ENCODE measurements at places on chromosomes 7 and 10. TPM values are rescaled to one million over a fixed set of nuclear protein-coding genes. Genes with fewer than 3 reads are reported as not detected.

DNA sequence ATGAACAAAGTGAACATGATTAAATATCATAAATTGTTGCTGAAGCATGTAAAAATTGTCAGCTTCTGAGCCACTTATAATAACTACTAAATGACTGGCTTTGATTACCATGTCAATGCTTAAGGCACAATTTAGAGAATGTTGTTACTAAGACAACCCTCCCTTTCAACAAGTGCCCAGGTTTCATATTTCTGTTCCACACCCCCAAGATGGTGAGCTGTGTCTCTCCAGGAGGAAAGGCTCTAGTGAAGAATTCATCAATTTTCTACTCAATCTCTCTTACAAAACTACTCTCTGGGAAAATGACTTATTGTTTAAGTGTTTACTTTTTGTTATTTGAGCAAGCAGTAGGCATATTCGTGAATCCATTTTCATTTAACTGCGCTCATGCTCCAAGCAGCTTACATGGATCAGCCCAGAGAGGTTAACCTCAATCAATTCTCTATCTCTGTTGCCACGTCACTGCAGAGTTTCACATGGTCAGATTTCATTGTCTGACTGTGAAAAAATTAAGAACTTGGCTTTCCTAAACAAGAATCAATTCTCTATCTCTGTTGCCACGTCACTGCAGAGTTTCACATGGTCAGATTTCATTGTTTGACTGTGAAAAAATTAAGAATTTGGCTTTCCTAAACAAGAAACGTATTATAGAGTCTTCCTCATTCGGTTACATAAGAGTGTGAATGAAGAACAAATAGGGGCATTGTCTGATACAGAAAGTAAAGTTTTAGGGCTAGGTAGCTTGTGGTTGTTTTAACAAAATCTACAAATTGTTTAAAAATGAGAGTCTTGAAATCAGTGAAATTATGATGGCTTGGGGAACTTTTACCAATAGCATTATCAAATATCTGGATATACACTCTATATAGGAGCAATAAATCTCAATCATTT lies 49.7 kb downstream of the CCDC71L start:
- H3K4me3 ChIP-seq = no peak overlapping the region
- DNase-seq = no peak
- no peaks in the 10 kb centered on the region for H3K27me3 ChIP-seq
- no peak overlapping the region for H3K27ac ChIP-seq

Gene RASA4B
- total RNA-seq = 23.6 TPM

DNA sequence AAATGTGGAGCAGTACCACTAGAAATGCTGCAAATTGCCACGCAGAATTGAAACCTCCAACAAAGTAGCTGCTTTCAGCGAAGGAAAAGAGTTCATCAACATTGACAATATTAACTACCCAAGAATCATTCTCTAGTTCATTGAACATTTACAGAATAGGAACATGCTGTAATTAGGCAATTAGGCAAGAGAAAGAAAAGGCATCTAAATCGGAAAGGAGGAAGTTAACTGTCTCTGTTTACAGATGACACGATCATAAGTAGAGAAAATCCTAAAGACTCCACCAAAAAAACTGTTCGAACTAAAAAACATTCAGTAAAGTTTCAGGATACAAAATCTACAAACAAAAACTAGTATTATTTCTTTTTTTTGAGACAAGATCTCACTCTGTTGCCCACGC lies 8.9 kb upstream of the PKD1L1 start:
- H3K4me1 ChIP-seq = no peaks in the 10 kb centered on the region
- H3K36me3 ChIP-seq = no peaks in the 10 kb centered on the region
- DNase-seq = no peak
- H3K4me3 ChIP-seq = no peak overlapping the region
- H3K27me3 ChIP-seq = no peaks in the 10 kb centered on the region

DNA sequence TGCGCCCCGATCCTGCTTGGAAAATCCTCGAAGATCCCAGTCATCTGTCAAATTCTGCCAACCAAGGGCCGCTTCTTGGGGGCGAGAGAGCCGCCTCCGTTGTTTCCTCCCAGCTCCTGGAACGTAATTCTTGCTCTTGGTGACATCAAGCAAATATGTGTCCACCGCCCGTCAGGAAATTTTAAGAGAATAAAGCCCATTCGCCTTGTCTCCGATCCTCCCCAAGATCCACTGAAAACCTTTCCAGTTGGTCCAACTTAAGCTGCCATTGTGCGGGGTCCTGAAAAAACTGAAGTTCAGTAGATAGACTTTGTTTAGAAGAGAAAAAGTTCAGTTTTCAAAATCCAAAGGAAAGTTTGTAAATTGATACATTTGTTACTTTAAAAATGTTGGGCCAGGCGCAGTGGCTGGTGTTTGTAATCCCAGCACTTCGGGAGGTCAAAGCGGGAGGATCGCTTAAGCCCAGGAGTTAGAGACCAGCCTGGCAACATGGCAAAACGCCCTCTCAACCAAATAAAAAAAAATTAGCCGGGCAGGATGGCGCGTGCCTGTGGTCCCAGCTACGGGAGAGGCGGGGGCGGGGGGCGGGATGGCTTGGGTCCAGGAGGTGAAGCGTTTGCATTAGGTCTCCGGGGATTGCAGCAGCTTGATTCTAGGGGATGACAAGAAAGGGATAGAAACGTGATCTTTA lies 1.0 kb upstream of the ZNF800 start:
- no peaks in the 10 kb centered on the region for H3K36me3 ChIP-seq
- H3K4me1 ChIP-seq = peaks cover 7% of the 10 kb centered on the region
